Stimulated activated CD8-positive, alpha-beta memory T cell treated with anti-CD3 and anti-CD28 coated beads, Interleukin-15, amount 100 ng/mL, for 24 hours (primary cell): ENCODE measurements at places on chromosomes 12 and 14.

DNA sequence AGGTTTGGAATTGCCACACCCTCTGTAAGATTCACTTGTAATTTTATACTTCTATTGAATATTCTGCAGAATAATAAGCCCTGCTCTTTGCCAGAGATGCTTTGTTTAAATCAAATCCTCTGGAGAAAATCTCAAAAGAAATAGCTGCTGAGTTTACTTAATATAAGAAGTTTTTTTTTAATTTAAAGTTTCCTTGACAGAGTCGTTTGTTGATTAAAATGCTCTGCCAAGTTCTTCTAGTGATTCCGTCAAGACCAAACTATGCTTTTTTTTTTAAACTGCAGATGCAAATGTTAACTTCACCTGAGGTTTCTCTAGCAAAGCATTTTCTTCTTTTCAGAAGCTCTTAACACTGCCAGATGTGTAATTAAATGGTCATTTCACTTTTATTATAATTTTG lies 13.4 kb upstream of the NAV3 start:
- DNase-seq = no peak

- DNase-seq = no peak
These were observed 335.6 kb downstream of the SYT1 start for GRCh38 chr12:79200176-79200575.

DNA sequence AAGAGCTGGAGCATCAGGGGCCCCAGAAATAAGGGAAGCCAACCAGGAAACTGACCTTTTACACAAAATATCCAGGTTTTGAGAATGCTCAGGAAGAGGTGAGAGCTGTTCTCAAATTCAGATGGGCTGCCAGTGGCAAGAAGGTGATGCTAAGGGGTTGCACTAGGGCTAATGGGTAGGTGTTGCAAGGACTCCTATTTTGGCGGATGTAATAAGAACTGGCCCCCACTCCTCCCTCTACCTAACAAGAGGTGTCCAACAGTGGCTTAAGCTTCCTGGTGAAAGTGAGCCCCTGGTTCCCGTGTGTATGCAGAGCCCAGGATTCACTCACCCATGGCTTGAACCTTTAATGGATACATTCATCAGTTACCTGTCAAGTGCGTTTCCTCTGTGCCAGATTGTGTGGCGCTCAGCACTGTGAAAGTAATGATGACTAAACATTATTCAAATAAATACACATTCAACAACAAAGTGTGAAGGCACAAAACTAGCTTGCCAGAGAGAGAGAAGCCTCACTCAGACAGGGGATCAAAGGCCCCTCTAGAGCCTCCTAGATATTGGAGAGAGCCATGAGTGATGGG lies 705 bp upstream of the CHGA start:
- no peak for DNase-seq

- DNase-seq = no peak
These were observed 1600.5 kb upstream of the SEL1L start for GRCh38 chr14:83133981-83134645.

DNA sequence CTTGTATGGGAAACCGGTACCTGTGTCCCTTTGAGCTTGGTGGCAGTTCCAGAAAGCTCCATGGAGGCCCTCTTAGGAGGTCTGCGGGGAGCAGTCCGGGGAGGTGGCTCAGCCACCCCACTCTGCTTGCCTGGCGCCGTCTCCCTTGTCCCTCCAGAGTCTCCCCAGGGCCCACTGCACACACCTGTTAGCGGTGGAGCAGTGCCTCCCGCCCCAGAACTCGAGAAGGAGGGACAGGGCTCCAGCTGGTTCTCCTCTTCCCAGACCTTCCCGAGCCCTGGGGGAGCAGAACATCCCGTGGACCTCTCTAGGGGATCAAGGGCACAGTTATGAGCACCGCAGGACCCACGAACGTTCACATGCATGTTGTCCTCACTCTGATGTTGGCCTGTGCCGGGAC lies 10.8 kb downstream of the ASPG start:
- no peak for DNase-seq

DNA sequence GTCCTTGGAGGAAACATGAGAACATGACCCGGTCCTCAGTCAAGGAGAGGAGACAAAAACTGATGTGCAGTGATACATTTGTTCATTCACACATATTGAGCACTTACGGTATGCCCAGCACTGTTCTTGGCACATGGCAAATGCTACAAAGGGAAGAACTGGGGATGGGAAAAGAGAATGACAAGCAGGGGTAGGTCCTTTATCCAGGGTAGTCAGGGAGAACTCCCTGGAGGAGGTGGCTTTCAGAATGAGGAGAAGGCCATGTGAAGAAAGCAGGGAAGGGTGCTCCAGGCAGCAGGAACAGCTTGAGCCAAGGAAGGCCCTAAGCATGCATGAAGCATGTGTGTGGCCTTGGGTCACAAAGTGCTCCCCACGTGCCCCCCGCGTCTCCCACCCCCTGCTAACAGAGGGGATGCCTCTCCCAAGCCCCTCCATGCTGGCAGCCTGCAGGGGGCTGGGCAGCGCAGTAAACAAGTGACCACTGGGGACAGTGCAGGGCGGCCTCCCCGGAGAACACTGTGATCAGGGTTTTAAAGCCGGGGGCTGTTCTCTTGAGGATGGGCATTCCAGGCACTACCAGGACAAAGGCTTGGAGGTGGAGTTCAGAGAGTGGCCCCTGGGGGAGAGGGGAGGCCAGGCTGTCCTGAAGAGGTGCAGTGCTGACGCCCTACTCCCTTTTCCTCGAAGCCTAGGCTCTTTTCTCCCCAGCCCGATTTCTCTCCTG lies 71.0 kb downstream of the PHETA1 start:
- no peak for DNase-seq

DNA sequence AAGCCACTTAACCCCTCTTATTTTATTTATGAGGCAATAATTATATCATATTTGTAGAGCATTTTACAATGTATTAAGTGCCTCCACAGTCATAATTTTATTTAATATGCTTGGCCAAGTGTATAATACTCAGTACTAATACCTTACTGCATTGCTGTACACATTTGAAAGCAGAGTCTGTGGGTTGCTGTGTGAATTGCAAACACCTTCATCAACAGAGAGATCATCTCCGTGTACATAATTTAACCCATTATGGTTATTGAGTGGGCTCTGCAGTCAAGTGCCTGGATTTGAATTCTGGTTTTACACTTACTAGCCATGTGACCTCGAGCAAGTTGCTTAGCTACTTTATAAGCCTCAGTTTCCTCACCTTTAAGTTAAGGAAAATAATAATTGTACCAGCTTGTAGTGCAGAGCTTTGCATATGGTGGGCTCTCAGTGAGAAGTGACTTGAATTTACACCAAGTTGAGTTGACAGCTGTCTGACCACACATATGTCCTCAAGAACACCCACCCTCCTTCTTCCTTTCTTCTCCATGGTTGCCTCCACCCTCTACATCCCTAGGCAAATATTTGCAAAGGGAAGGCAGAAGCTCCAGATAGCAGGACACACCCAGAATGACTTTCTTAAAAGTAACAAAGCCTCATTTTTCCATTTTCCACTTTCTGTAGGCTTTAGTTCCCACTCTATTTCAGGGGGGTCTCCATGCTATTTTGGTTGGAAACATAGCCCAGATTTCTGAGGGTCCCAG lies 12.3 kb downstream of the CRACR2A start:
- DNase-seq = no peak

- DNase-seq = no peak
These were observed 3.1 kb downstream of the WNT10B start for GRCh38 chr12:48968467-48968866.

DNA sequence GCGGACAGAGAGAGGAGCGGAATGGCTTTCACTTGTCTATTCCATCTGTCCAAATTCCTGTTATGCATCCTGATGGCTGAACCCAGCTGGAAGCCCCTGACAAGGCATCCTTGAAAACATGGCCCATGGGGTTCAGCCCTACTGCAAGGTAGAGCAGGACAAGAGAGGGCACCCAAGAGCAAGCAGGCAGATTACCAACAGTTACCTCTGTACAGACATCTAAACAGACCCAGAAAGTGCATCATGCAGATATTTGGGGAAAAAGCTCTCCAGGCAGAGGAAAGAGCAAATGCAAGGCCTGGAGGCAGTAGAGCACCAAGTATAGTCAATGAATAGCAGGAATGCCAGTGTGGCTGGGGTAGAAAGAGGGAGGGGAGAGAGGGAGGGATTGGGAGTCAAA lies 407.5 kb downstream of the PCNX1 start:
- no peak for DNase-seq

DNA sequence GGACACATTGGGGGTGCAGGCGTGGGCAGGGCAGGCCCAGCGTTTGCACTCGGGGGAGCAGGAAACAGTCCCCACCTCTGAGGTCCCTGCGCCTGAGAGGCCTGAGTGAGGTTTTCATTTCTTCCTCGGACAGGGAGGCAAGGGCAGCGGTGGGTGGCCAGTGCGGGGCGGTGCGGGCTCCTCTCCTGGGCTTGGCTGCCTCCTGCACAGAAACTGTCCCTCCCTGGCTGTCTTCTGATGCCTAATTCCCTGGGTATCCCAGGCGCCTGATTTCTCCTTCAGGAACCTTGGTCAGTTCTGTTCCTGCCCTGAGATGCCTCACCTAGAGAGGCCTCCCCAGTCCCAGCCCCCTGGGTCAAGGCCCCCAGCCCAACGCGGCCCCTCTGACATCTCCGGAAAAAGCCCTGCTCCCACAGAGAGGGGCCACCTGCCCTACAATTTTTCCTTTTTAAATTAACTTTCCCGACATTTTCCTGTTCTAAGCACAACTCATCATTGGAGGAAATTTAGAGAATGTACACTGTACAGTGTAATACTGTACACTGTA lies 260.3 kb downstream of the ADGRD1 start:
- no peak for DNase-seq

GRCh38 chr14:69666690-69667211 lies 55.4 kb downstream of the SUSD6 start:
- no peak for DNase-seq

DNA sequence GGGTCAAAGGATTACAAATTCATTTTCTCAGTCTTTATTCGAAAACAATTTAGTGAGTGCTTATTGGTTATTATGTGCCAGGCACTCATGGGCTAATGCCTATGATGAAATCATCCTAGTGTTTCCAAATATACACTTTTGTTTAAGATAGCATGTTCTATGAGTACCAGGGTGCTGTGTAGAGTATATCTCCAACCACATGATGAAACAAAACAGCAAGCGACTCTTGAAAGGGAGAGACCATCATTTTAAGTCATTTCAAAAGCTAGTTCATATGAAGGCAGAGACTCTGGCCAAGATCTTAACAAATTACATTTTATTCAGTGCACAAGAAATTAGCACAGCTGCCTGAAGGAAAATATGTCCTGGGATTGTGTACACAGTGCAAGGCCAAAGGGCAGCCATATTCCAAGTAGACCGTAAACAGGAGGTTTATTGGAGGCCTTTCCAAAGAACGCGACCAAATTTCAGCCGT lies 204.2 kb downstream of the EFCAB11 start:
- no peak for DNase-seq

GRCh38 chr14:94689218-94689984 lies 77.2 kb downstream of the SERPINA3 start:
- peak; percentile 57 for DNase-seq

DNA sequence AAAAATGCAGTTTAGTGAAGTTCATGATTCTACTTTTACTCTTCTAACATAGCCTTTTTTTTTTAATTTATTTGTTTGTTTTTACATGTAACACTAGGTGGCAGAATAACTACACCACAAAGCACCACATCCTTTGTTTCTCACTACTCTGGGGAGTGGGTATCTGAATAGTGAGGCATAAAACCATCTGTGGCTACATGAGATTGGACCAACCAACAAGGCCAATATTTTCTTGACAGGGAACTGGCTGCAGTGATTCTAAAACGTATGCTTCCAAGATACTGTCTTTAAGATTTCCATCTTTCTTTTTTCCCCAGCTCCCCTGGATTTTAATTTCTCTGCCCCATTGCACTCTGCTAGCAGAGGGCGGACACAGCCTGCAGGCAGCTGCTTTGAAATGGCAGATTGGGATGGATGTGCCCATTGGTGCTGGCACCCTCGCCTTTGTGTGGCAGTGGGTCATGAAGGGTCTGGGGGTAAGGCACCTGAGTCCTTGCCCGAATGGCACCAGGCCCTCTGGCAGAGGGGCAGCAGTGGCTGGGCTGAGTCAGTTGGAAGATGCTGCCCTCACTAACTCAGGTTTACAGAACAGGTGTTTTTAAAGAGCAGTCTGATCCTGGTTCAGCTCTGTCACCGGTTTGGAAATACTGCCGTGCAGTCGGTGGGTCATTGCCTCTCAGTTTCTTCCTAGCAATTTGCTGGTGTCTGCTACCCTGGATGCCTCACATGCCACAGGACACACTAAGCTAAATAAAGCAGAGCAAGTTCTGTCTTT lies 429.1 kb downstream of the RAD51B start:
- DNase-seq = no peak

GRCh38 chr12:77299910-77300669 lies 234.7 kb upstream of the E2F7 start:
- DNase-seq = no peak

DNA sequence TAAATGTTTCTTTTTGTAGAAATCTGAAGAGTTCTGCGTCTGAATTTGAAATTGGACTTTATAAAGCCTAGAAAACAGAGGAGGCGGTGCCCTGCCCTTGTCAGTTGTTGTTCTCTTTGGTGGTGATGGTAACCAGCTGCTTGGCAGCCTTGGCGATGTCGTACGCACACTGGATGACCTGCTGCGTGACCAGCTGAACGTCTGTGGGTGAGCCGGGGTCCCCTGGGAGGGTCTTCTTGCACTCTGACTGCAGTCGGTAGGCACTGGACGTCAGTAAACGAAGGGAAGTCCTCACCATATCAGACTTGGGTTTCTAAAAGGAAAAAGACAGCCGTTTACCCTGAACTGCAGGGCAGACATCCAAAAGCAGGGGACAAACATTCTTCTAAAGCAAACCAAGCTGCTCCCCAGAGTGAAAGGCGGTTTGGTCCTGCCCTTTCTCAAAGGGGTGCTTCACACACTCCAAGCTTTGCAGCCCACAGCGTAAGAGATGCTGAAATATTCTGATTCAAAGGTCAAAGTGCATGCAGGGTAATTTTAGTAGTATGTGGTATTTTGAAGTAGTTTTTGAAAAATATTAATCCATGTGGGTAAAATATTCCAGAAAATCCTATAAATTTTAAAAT lies 32.9 kb downstream of the TCHP start:
- DNase-seq = no peak

GRCh38 chr12:59677857-59678256 lies 82.0 kb downstream of the SLC16A7 start:
- DNase-seq = no peak
